ENCODE measurements at places on chromosomes 2 and 18.
A peak's percentile ranks its signal among the peaks of the same experiment; 100 is the strongest.

- no peak for DNase-seq
Observed at GRCh38 chr2:85134255-85134895, 1.2 kb downstream of the TCF7L1 start.

GRCh38 chr2:151344906-151345305 is 12.5 kb upstream of the TNFAIP6 start:
- no peak for DNase-seq

DNA sequence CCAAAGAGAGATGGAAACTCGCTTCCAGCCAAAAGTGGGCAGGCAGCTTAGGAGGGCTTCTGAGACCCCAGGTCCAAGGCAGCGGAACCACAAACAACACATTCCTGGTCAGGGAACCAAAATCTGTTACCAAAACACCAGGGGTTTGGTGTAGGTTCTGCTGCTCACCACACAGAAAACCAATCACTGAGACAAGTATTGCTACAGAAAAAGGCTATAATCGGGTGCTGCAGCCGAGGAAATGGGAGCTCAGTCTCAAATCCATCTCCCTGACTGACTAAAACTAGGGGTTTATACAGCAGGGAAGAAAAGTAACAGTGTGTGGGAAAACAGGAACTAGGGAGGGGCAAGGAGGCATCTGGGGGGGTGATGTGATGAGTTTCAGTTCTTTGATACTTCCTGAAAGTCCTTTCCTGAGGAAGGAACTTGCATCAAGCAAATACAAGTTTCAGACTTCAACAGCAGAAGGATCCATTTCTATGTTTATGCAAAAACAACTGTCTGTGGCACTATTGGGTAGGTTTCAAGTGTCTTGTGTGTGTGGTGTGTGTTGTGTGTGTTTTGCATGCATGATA is 108.0 kb downstream of the FAM168B start:
- DNase-seq, result no peak

DNA sequence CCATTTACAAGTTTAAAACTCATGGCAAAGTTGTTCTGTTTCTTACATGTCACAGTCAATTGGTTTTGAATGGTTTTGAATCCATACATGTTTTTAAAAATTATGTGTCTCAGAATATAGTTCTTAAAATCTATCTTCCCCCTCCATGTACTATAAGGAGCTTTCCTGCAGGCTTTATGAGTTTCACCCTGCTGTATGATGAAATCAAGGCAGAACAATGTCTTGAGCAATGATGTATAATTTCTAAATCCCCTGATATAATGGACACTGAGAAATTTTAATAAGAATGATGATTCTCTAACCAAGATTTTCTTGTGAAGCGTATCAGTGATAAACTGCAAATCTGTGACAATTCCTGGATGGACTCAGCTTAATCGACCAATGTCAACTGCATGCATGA is 10.6 kb upstream of the ZNF516 start:
- DNase-seq, result no peak

DNA sequence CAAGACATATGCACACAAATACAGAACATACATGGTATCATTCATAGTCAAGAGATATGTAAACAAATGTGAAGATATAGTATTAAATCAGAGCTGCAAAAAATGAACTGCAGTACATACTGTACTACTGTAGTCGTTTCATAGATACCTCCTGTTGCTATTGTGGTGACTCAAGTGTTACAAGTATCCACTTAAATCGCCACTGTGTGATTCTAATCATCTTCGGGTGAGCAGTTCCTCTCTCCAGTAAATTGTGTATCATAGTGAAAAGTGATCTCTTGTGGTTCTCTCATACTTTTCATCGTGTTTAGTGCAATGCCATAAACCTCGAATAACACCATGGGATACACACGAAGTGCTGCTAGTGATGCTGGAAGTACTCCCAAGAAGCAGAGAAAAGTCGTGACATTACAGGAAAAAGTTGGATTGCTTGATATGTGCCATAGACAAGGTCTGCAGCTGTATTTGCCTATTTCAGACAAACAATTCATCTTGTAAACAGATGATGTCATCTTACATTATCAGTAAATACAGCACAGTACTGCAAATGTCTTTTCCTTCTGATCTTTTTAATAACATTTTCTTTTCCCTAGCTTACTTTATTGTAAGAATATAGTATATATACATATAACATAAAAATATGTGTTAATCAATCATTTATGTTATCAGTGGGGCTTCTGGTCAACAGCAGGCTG is 222.2 kb downstream of the BCL11A start:
- no peak for DNase-seq

DNA sequence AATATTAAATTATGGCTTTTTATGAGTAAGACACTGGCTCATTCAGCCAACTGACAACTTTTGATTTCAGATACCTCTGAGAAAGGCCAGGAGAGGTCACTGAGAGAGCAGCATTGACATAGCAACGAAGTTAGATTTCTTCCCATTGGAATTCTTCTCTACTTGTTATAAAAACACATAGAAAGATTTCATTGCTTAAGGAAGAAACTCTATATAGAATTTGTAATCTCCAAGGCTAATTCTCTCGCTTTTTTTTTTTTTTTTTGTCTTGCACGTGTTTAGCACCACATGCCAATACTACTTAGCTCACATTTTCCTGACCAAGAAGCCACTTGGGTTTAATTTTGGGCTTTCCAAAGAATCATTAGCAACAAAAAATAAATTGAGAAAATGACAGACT is 233.7 kb downstream of the CALCRL start:
- no peak for DNase-seq

- peak; percentile 61 for DNase-seq
Observed at GRCh38 chr18:9475643-9476591, 604 bp downstream of the RALBP1 start.

- DNase-seq, result no peak
Observed at GRCh38 chr2:140274891-140275290, 1494.7 kb upstream of the NXPH2 start.

GRCh38 chr2:231332388-231332787 is 63.1 kb upstream of the B3GNT7 start:
- DNase-seq, result no peak

DNA sequence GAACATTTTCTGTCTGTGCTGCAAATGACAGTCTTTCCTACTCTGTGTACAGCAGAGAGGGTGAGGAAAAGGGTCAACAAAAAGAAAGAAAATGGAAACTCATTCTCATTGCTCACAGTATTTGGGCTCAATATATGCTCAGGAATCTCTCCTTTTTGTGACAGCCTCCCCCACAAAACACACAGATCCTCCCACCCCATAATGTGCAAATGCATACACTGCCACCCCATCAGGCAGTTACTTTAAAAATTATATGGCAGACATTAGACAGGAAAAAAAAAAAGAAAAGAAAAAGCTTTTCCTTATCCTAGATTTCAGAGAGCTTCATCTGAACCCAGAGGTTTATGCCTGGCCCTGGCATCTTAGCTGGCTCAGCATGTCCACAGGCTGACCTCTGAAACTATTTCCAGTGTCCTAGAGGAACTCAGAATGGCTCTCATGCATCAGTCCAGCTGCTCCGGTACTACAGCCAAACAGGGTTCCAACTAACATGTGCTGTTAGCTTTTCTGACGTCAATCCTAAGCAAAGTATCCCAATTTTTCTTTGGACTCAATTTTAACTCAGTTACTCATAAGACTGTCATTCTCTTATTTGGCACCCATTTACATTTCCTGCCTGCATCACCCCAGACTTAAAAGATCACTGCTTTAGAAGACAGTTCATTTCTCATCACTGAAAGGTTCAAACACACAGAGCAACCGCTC is 105.9 kb downstream of the RBMS1 start:
- DNase-seq, result no peak

DNA sequence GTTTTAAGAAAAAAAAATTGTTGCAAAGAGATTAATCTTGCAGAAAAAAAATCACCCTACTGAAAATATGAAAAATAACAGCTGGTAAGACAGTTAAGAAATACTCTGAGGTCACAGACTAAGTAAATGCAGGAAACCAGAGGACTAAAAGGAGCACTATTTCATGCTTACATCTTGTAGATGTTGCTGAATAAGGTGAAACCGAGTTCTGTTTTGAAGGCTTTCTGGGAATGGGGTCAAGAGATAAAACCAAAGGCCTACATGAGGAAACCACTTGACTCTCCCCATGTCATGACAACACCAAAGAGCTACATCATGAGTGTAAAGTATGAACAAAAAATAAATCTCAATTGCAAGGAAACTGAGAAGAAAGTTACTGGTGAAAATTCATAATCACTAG is 197.6 kb downstream of the LRP1B start:
- DNase-seq, result no peak

DNA sequence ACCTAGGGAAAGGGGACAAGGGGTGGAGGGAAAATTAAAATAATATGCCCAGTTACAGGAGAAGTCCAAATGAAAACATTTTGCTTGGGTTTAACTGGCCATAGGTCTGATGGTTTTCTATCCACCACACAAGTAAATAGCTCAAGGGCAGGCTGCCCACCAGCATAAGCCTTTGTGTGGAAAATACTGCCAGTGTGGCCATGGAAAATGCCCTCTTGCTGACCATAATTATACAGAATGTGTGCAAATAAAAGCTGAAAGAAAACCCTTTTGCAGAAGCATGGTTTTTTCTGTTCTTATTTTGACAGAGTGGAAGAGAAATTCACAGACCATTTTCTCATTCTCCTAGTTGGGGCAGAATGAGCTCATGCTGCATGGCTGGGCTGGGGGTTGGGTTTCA is 111.3 kb upstream of the SIX2 start:
- DNase-seq, result no peak

- no peak for DNase-seq
Observed at GRCh38 chr2:152174574-152174973, 989 bp downstream of the STAM2 start.

DNA sequence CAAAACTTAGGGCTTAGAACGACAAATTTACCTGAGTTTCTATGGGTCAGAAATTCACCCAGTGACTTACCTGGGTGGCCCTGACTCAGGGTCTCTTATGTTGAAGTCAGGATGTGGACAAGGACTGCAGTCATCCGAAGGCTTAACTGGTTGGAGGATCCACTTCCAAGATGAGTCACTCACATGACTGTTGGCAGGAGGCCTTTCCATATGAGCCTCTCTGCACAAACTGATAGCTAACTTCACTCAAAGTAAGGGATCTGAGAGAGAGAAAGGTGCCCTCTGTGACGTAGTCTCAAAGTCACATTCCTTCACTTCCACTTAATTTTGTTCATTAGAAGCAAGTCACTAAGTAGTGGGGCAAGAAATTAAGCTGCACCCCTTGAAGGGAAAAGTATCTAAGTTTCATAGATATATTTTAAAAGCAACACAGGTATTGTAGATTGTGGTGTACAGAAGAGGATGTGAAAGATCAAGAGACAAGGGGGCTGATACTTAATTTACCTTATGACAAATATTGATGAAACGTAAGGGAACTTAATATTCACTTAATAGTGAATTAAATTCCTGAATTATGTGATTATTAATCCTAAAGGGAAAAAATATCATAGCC is 48.4 kb downstream of the TANK start:
- no peak for DNase-seq

DNA sequence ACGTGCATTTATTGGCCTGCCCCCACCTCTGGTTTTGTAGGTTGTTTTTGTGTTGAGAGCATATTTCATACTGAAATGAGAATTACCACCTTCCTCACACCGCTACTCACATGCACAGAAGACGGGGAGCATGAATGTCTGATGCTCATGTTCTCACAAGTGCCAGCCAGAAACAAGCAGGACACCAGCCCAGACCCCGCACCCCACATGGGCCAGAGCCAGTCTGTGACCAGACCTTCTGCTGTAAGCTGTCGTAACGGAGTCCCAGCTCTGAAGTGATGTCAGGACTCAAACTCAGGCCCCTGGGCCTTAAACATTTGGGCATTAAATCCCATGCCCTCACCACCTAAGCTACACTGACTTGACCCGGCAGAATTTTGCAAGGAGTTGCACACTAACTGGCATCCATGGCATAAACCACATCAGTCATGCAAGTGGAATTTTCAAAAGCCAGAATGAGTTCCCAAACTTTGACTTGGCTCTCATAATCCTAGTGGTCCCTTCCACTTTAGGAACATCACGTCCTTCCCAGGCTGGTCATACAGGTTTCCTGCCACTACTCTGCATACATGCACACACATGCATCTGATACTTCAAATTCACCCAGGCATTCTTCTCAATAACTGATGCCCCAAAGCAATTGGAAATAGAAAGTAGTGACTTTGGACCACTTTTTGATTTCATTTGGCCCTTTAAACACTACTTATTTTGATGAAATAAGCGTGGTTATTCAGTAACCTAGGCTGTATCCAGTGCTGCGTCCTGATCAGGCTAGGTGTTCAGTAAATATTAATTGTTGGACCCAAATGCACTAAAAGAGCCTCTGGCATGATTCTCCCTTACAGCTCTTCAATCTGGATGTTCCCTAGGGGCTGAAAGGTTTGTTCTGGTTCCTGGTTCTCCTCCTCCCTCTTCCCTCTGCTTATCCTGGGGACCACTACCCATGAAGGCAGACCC is 223.1 kb upstream of the ID2 start:
- DNase-seq, result no peak

DNA sequence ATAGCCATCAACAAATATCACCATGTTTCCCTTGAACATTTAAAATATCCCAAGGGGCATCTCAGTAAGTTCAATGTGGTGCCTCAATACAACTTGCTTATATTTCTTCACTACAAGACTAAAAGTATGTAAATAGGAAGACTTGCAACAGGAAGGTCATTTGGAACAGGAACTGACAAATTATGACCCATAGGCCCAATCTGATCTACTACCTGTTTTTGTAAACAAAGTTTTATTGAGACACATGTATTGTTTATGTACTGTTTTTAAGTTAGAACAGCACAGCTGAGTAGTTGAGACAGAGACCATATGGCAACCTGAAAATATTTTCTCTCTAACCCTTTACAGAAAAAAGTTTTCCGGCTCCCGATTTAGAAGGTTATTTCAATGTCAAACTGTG is 154.8 kb upstream of the TFPI start:
- no peak for DNase-seq

- DNase-seq, result no peak
Observed at GRCh38 chr2:36511858-36512603, 85.9 kb downstream of the FEZ2 start.

DNA sequence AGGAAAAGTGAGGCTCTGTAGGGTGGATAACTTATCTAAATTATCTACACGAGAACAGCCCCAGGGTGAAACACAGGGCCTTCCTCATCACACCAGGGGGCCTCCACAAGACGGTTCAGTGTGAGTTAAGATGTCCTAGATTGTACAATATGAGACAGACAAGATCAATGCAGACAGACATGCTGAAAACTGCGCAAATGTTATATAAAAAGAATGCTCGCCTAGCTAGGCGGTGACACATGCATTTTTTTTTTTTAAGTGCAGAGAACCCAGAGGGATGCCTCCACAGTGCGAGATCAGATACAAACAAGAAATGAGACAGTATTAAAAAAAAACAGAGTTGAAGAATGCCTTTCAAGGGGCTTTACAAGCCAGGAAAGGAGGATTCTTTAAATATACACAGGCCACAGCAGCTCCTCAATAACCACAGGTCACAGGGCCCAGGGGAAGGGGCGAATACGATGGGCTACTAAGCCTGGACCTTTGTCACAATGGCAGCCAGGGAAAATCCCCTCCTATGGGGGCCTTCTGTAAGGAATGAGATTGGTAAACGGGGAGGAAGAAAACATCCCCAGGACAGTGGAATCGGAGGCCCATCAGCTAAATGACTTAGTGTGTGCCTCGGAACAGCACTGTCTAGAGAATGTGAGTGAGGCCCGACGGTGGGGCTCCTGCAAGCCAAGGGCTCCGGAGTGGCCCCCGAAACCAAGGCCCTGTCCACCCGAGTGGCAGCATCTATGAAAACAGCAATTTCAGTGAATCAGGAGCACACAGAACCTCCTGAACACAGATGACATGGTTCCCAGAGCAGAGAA is 48.9 kb downstream of the ADCY3 start:
- no peak for DNase-seq
